Osteocyte (in vitro differentiated cells): ENCODE measurements at places on chromosomes 13 and 19. TPM values are rescaled to one million over a fixed set of nuclear protein-coding genes. Genes with fewer than 3 reads are reported as not detected.

- no peak for DNase-seq
These were observed 10.1 kb upstream of the SLC25A42 start for GRCh38 chr19:19053508-19054314.

- peak; percentile 96 for DNase-seq
These were observed 26.7 kb upstream of the NANOS3 start for GRCh38 chr19:13849991-13850909.

GRCh38 chr13:110115591-110115990 is 191.4 kb downstream of the COL4A1 start:
- DNase-seq: no peak

DNA sequence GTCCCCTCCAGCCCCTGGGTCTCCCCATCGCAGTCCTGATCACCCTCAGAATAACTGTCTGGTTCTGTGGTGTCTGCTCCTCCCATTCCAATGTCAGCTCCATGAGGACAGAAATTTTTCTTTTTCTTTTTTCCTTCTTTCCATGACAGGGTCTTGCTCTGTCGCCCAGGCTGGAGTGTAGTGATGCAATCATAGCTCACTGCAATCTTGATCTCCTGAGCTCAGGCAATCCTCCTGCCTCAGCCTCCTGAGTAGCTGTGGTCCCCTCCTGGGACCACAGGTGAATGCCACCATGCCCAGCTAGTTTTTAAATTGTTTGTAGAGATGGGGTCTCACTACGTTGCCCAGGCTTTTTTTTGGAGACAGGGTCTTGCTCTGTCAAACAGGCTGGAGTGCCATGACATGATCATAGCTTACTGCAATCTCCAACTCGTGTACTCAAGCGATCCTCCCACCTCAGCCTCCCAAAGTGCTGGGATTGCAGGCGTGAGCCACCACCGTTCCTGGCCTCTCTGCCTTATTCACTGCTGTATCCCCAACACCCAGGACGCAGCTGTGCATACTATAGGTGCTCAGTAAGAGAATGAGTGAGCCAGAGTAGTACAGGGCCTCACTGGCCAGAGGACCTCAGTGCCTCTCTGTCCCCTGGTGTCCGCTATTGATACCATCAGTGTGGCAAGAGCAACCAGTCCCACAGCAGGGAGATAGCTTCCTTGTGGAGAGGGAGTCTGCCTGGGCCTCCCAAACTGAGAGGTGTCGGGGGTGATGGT is 5.2 kb upstream of the DOCK6 start:
- DNase-seq: no peak

GRCh38 chr19:49973987-49974386 is 13.0 kb upstream of the SIGLEC11 start:
- DNase-seq: no peak

GRCh38 chr13:40240293-40240692 is 426.1 kb downstream of the FOXO1 start:
- DNase-seq: no peak

- DNase-seq: no peak
These were observed 693 bp downstream of the XPO4 start for GRCh38 chr13:20901668-20902437.

- DNase-seq: no peak
These were observed 321.0 kb downstream of the DLEU7 start for GRCh38 chr13:50522506-50522905.

DNA sequence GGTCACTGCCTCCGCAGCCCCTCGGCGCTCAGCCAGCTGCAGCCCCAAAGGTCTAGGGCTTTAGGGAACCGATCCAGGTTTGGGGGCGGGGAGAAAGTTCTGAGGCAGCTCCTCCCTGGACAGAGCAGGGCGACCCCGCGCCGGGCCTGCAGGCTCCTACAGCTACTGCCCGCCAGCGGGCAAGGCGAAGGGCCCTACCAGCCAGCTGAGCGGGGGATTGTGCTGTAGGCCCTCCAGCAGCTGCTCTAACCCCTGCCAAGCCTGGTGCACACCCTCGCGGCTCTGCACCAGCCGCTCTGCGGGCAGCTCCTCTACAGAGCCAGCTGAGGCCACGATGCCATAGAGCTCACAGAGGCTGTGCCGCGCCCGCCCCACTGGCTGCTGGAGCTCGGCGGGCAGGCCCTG is 14.0 kb downstream of the PLIN4 start:
- DNase-seq: peak; percentile 83

GRCh38 chr19:718251-718951 is 9.7 kb downstream of the PALM start:
- no peak for DNase-seq

- peak; percentile 96 for DNase-seq
These were observed 3.4 kb downstream of the BBC3 start for GRCh38 chr19:47227352-47228167.

DNA sequence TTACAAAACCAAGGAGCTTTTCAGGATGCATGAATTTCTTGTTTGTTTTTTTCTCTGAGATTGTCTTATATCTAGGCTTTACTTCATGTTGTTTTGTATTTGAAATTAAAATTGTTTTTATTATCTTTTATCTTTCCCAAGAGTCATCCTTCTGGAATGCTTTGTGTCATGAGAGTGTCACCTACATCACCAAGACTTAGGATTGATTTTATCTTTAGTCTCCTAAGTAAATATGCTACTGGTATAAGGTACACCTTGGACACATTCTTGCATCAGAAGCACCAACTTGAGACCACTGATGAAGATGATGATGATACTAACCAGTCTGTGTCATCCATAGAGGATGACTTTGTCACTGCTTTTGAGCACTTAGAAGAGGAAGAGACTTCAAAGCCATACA is 26.4 kb downstream of the AKAP11 start:
- no peak for DNase-seq

BEST2 gene
- not detected in 2 replicates for total RNA-seq

DNA sequence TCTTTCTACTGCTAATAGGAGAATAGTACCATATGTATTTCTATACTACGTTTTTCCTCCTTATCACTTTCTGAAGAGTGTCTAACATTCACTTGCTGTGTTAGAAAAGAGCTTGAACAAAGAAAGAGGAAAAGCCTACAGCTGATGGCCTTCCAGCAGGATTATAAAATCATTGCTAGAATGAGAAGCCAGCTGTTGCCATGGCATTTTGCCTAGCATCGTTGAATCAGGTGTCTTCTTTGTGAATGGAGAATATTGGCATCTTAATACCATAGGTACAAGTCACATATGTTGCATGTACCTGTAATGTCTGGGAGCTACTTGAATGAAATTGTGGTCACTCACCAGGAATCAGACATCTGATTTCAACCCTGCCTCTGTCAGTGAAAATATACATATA is 1174.9 kb downstream of the PCDH17 start:
- DNase-seq: no peak

DNA sequence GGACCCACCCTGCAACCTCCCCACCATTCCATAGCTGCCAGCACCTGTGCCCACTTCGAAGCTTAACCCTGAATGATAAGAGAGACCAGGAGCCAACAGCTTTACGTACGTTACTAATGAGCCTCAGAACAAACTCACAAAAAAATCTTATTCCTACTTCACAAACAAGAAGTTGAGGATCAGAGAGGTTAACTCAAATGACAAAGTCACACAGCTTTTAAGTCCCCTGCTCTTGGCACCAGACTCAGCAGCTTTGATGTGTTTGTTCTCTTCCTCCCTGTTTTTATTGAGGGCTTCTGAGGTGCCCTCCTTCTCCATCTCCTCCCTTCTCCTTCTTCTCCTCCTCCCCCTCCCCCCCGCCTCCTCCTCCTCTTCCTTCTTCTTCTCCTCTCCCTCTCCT is 115.4 kb downstream of the ZDHHC20 start:
- DNase-seq: no peak

CGB8 gene
- not detected in 2 replicates for total RNA-seq

GRCh38 chr13:42751693-42752092 is 29.7 kb upstream of the FAM216B start:
- DNase-seq: no peak

- peak; percentile 59 for DNase-seq
These were observed 6.9 kb upstream of the CEACAM5 start for GRCh38 chr19:41701401-41702075.

- no peak for DNase-seq
These were observed 425 bp upstream of the COLGALT1 start for GRCh38 chr19:17554968-17555479.

DNA sequence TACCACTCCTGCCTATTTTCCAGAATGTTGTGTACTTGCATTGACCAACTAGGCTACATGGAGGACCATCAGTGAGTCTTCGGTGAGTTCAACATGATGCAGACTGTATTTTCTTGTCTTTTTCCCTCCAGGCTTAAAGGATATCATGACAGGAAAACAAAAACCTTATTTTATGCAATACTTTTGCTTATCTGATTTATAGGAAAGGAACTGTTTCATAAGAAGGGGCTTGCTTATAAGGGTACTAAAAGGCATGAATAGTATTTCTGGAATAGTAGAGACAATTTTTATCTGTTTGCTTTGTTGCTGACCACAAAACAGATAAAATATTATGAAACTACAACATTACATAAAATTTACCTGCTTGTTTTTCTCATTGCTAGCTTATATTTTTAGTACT is 374.7 kb downstream of the KLF5 start:
- DNase-seq: no peak

DNA sequence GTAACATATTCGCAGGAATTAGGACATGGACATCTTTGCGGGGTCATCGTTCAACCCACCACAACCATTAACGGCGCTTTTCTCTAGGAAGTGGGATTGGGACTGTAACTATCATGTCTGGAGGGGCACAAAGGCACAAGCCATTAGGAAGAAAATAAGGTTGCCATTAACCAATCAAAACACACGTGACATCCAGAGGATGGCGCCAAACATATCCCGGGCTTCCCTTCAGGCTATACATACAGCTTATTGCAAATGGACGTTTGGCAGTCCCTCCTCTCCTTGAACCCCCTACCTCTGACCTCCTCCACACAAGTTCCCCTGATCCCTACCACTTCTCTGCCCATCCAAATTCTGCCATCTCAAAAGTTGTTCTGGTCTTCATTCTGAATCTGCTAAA is 26.6 kb upstream of the GSX1 start:
- no peak for DNase-seq

DNA sequence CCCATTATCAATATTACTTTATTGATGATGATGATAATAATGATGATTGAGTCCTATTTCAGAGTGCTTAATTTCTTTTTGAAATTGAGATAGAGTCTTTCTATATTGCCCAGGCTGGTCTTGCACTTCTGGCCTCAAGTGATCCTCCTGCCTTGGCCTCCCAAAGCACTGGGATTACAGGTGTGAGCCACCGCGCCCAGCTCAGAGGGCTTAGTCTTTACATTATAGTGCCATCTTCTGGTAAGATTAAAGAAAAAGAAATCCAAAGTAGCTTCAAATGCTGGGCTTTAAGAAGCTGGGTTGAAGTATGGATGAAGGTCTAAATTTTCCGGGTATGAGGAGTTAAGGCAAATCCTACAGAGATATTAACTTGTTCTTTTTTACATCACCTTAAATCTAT is 3.4 kb upstream of the ZNF333 start:
- no peak for DNase-seq

GRCh38 chr13:97110936-97111335 is 111.2 kb upstream of the MBNL2 start:
- no peak for DNase-seq

DNA sequence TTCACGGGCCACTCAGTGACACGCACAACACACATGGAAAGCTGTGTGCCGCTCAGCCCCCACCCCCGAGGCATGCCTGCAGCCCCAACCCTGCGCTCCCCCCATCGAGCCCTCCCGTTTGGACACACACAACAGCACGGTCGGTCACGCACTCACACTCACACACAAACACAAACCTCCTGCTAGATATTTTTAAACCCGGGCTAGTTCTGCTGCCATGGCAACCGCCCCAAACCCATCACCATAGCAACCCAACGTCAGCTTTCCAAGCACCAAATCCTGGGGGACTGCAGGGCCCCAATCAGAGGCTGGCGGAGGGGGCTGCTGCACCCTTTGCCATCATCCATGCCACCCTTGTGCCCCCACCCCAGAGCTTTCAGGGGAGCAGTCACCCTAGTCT is 2.5 kb upstream of the NOVA2 start:
- no peak for DNase-seq

MZF1 gene
- 25.3 and 30.9 TPM in 2 replicates for total RNA-seq

DIRAS1 gene
- total RNA-seq: 5.8 and 6.9 TPM in 2 replicates

- DNase-seq: no peak
These were observed 310.6 kb upstream of the TSHZ3 start for GRCh38 chr19:31659897-31660210.

ZNF90 gene
- 3.0 and 3.4 TPM in 2 replicates for total RNA-seq

NCCRP1 gene
- not detected in 2 replicates for total RNA-seq

CYP2F1 gene
- not detected in 2 replicates for total RNA-seq

ZNF836 gene
- total RNA-seq: 19.0 and 19.1 TPM in 2 replicates

FIZ1 gene
- 17.0 and 19.1 TPM in 2 replicates for total RNA-seq

DNA sequence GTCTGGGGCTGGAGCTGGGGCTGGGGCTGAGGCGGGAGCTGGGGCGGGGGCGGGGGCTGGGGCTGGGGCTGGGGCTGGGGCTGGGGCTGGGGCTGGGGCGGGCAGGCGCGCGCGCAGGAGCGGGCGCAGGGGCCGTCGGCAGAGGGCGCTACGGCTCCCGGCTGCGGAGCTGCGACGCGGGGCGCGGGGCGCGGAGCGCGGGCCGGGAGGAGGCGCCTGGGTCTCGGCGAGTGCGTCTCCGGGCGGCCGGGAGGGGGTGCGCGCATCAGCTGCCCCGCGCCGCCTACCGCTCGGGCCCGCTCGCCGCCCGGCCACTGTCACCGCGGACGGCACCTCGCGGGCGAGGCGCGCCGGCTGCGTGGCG is 422 bp upstream of the MTUS2 start:
- no peak for DNase-seq

- no peak for DNase-seq
These were observed 814 bp downstream of the SLC25A23 start for GRCh38 chr19:6458695-6459261.

DNA sequence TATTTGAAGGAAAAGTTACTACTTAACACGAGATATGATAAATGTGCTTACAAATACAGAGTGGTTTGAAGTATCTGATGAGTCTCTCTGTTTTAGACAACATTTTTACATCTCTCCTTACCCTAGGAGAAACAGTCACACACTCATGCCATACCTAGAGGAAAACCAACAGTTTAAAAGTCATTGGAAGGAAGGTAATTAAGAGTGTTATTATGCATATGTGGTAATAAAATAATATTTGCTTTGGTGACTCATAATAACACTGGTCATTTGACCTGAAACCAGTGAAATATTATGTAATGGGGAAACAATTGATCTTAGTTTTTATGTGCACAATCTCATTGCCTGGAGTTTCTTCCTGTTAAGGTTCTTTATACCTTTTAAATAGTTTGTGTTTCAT is 136.9 kb upstream of the SOX21 start:
- no peak for DNase-seq

MTRF1 gene
- total RNA-seq: 9.8 and 12.9 TPM in 2 replicates

- no peak for DNase-seq
These were observed 5.1 kb downstream of the ZNF114 start for GRCh38 chr19:48274938-48275337.

GRCh38 chr19:12723641-12724426 is at the start of gene TNPO2:
Gene TNPO2, minus strand, starts transcription at chr19:12723932. Its CDS starts 2,955 bp downstream, at chr19:12720977.
- no peak for DNase-seq

ZNF562 gene
- total RNA-seq: 15.1 and 15.6 TPM in 2 replicates

DNA sequence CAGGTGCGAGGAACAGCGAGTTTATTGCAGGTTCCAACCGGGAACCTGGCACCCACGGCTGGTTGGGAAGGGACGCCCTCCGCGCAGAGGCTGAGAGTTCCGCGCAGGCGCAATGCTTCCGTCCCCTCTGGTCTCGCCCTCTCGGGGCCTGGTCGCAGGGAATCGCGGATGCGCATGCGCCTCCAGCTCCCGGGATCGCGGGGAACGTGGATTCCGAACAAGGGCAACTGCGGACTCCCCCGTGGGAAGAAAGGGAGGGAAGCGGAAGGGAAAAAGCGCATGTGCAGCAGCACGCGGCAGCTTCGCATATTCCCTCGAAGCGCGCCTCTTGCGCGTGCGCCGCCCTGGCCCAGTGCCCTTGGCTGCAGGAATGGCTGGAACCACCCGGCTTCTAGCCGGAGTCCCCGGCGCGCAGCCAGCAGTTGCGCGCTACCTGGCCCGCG is 1.1 kb downstream of the TSSK6 start:
- DNase-seq: no peak

OVOL3 gene
- not detected in 2 replicates for total RNA-seq
